ENCODE measurements at places on chromosomes 13 and 19.

DNA sequence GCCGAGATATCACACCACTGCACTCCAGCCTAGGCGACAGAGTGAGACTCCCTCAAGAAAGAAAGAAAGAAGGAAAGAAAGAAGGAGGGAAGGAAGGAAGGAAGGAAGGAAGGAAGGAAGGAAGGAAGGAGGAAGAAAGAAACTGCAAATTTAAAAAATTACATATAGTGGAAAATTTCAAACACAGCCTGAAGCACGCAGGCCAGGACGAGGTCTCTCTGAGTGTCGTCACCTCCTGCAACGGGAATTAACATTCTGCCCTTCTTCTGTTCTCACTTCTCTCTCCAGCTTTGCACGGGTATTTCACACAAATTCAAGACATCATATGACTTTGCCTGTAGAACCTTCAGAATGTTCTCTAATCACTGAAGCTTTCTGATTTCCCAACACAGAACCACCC, 108.2 kb downstream of the GNG7 start:
- DNase-seq = no peak

- no peak for DNase-seq
Observed at GRCh38 chr13:114087430-114087829, 45.0 kb downstream of the RASA3 start.

DNA sequence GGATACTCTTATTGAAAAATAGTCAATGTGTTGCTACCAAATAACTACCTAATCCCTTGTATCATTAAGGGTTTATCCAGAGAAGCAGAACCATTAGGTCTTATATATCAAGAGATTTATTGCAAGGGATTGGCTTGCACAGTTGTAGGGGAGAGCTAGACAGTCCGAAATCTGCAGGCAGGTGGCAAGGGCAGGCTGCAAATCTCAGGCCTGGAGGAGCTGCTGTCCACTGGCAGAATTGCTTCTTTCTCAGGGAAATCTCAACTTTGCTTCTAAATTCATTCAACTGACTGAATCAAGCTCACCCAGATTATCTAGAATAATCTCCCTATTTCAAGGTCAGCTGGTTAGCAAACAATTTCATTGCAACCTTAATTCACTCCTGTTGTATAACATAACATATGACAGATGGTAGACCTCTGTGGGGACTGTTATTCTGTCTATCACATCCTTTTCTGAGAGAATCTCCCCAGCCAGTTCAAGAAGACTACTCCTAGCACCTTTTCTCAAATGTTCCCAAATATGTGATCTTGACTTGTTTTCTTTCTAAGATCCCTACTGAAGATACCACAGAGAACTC, 194.2 kb downstream of the NHLRC3 start:
- DNase-seq = no peak

DNA sequence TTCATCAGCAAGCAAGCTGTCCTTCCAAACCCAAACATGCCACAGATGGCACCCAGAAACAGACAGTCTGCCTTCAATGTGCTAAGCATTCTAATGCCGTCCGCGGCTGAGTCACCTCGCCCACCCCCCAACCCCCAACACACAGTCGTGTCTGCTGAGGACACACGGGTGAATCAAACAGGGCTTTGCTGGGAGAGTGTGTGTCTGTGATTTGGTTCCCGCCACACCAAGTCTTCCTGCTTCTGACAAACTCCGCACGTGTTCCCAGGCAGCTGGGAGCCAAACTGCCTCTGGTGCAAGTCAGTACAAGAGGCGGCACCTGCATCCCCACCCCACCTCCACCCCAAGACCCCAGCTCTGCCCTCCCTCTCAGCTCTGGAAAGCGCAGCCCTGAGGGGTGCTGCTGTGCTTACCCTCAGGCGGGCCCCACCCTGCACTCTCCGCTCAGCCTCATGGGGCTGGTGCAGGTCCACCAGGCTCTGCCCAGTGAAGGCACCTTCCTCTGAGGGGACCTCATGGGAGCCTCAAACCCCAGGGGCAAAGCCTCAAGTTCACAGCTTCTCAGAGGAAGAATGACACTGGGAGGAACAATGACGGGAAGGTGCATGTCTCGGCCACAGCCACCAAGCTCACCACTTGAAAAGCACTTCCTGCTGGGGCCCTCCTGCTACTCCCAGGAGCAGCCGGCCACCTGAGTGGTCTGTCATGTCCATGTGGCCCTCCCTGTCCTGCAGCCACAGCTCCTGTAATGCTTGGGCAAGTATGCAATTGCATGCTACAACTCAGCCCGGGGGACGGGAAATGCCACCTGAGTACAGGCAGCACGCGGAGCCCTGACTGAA, 15.0 kb upstream of the SLC35E1 start:
- DNase-seq = no peak

DNA sequence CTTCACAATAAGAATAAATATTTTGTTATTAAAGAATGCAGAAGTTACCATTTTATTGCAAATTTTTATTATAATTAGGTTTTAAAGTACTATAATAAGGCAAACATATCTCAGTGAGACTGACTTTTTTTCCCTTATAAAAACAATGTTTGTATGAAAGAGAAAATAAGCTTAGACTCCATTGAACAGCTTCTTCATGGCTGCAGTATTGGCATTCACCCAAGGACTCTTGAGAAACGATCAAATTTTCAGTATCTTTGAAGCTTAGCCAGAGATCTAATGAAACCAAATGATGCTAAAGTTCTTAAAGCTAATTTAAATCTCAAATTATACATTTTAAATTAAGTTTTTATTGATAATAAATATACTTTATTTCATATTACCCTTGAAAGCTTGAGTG, 128.3 kb downstream of the GGACT start:
- no peak for DNase-seq

- DNase-seq = no peak
Observed at GRCh38 chr19:50449236-50449899, 16.7 kb downstream of the MYBPC2 start.

DNA sequence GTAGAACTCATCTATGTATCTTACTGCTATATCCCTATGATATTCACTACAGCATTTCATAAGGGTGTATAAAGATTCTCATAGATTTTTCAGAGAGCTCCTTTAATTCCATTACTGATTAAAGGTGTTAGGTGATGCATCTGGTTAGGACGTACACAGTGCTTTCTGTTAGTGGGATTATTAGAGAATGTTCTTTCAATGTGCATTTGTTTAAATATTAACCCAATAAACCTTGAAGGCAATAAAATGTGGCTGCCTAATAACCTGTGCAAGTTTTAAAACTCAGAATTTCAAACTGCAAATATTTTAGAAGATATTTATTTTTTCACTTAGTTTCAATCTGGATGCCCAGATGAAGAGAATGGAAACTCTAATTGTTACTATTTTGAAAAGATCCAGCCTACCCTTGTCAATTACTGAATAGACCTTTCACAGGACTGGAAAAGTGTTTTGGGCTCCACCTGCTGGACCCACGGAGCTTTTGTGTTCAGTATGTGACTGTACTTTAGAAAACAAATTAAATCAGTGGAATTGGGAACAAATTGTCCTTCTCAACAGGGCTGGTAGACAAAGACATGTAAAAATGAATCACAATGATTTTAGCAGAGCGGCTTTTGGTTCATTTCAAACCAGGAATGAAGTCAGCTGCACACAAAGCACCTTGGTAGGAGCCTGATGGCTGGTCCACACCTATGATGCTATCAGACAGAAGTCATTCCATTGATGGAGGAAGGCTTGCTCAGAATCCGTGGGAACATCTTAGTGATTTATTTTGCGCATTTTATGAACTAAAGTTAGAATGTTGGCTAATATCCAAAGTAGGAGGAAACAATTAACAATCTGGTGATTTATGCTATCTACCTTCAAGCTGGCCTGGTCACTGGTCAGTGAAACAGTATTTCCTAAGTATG, 89.4 kb upstream of the RAP2A start:
- no peak for DNase-seq

DNA sequence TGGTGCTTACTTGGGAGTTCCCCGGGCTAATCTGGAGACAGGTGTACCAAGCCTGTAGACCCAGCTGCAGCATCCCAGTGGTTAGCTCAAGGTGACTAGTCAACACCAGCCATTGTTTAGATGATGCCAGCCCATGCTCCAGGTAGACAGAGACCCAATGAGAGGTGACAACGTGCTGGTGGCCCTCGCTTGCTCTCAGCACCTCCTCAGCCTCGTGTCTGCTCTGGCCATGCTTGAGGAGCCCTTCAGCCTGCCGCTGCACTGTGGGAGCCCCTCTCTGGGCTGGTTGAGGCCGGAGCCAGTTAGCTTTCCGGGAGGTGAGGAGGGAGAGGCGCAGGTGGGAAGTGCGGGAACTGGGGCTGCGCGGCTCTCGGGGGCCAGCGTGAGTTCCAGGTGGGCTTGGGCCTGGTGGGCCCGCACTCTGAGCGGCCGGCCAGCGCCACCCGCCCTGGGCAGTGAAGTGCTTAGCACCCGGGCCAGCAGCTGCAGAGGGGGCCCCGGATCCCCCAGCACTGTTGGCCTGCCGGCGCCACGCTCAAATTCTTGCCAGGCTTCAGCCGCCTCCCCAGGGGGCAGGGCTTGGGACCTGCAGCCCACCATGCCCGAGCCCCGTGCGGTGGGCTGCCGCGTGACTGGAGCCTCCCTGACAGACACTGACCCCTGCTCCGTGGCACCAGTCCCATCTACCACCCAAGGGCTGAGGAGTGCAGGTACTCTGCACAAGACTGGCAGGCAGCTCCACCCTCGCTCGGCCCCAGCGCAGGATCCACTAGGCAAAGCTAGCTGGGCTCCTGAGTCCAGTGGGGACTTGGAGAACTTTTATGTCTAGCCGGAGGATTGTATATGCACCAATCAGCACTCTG, 85.9 kb upstream of the VSTM2B start:
- no peak for DNase-seq

DNA sequence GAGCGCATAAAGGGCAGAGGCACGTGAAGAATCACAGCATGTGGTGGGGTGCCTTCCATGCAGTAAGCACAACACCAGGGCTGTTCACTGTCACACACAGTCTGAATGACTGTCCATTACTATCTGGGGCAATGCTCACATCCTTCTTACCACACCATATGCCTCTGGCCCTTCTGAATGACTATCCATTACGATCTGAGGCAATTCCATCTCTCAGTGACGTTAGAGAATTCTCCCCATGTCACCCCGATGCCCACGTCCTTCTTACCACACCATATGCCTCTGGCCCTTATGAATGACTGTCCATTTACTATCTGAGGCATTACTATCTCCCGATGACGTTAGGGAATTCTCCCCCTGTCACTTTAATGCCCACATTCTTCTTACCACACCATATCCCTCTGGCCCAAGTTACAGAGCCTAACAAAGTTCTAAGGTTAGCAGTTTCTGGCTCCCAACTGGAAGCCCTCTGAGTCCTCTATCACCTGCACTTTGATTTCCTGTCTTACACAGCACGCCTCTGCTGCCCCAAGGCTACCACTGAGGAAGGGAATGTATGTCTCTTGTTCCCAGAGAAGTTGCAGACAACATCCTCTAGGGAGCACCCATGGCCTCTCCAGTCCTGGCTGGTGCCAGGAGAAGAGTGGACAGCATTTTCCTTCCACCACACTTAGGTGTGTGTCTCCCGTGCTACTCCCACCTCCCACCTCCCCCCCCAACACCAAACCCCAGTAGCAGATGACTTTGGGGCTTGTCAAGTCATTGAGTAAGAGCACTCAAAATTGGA, 154.8 kb downstream of the COG6 start:
- DNase-seq = no peak

- DNase-seq = no peak
Observed at GRCh38 chr19:17103177-17103576, 27.6 kb downstream of the MYO9B start.

DNA sequence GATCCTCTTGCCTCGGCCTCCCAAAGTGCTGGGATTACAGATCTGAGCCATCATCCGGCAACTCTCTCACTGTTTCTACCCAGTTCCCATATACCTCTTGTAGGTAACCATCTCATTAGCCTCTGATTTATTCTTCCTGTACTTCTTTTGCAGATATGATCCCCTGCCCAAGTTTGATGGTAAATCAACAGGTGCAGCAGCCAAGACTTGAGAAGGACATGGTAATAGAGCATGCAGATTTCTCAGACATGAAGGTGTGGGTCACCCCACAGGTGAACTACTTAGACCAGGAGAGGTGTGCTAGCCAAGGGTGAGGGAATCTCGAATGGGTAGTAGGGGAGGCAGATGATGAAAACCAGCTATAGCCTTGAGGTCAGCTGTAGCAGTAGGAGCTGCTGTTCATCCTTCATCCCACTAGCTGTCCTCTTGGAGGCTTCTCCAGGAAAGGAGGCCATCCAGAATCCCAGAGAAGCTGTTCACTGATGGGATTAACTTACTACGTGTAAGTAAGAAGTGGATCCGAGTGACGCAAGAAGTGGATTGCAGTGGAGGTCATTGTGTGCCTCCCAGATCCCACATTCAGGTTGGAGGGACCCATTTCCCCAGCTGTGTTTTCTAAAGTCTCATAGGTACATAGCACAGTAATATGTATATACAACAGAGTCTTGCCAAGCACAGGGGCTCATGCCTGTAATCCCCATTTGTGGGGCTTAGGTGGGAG, 10.8 kb upstream of the CEBPG start:
- no peak for DNase-seq

DNA sequence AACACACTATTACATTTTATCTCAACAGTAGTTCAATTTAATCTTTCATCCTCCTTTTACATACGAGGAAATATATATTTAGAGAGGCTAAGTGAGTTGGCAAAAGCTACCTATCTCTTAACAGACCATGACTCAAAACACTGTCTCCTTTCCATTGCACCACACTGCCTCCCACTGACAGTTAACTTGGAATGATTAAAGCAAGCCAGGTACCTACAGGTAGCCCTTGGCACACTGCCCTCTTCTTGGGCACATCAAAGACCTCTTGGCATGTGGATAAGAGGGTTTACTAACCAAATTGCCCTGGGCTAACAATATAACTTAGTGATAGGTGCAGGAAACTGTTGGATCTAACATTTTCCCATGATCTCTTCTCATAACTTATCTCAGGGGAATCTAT, 1.8 kb downstream of the ABHD13 start:
- no peak for DNase-seq

GRCh38 chr19:42370068-42370520, 20.0 kb downstream of the CNFN start:
- no peak for DNase-seq
